ENCODE measurements at places on chromosomes 16 and 17. TPM values are rescaled to one million over a fixed set of nuclear protein-coding genes. Genes with fewer than 3 reads are reported as not detected.

- DNase-seq = peak; percentile 86
These were observed at the start of gene NT5C for GRCh38 chr17:75131278-75132017. NT5C (minus strand) TSS chr17:75131742; CDS start chr17:75131707, 35 bp downstream.

DNA sequence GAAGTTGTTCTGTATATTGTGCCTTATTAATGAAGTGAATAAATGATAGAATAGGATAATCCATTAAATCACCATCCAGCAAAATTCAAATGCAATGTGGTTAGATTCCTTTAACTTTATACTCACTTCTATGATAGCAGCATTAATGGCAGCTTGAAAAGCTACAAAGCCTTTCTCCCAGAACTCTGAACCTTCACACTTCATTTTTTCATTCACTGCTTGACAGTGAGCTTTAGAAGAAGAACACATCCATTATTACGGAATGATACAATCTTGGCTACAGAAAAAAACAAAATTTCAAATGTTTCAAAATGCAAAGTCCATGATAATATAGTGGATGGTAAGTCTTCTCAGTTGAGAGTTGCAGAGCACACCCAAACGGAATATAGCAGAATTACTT, 16.4 kb downstream of the ABCA9 start:
- DNase-seq = no peak

GRCh38 chr17:65785109-65785508, 223.7 kb upstream of the AXIN2 start:
- no peak for DNase-seq

- no peak for DNase-seq
These were observed 4.6 kb downstream of the TERF2 start for GRCh38 chr16:69381231-69381630.

- no peak for DNase-seq
These were observed 91.5 kb downstream of the UTP18 start for GRCh38 chr17:51351890-51352289.

Gene MLYCD
- total RNA-seq = 7.0 TPM

Gene CCL3
- 4.7 TPM for total RNA-seq

Gene FAAP100
- 43.1 TPM for total RNA-seq

All from activated naive CD8-positive, alpha-beta T cell treated with anti-CD3 and anti-CD28 coated beads, Interleukin-2, amount 10 ng/mL, durations not matched to agents 7 days and 5 days (primary cell).